ENCODE measurements at places on chromosomes 12 and 14.
A peak's percentile ranks its signal among the peaks of the same experiment; 100 is the strongest.

DNA sequence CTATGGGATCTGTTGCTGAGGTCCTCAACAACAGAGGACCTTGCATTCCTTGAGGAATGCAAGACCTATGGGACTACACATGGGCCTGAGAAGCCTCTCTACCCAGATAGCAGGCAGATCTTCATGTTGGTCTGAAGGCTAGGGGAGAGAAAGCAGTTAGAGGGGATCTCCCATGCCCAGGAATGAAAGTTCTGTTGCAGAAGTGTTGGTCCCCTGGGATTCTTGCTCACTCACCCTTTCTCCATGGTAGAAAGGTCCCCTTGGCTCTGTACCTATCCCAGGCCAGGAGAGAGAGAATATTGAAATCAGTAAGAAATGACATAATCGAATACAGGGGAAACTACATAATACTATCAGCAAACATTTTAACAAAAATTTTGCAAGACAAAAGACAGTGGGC is 16.5 kb upstream of the KLRC1 start:
- no peak for DNase-seq

DNA sequence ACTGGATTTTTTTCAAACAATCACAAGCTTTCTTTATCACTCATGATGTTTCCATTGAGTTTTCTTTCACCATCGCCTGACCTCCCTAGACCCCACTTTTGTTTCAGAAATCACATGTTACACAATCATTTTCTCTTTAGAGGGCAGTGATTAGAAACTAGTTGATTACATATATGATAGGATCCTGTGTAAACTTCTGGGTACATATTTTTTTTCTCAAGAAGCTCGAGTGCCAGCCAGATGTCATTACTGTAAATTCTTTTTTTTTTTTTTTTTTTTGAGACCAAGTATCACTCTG is 62.4 kb upstream of the PSMA6 start:
- DNase-seq = peak; percentile 35

GRCh38 chr14:81480741-81481140 is 52.9 kb downstream of the SEL1L start:
- DNase-seq = no peak

- no peak for DNase-seq
Measured at GRCh38 chr14:54354096-54354495, 42.7 kb upstream of the CDKN3 start.

DNA sequence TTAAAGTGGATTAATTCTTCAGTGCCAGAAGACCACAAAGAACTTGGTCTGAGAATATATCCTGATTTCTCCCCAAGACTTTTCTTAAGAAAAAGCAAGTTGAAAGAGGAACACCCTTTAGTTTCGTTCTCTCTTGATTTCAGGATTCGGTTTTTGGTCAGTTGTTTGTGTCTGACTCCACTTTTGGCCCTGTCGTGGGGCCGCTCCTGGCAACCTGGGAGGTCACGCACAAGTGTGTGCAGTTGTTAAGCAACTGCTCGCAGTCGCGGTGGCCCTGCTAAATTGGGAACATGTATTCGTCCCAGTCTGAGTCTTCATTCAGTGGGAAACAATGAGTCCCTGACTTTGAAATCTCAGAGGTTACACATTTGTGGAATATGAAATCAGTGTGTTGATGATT is 68.7 kb downstream of the RGS6 start:
- no peak for DNase-seq

GRCh38 chr14:20415782-20416206 is 2.5 kb upstream of the TEP1 start:
- peak; percentile 53 for DNase-seq

- peak; percentile 26 for DNase-seq
Measured at GRCh38 chr12:34340534-34341361, 318.5 kb downstream of the ALG10 start.

GRCh38 chr12:107891967-107892366 is 117.5 kb downstream of the ASCL4 start:
- DNase-seq = peak; percentile 3

- peak; percentile 95 for DNase-seq
Measured at GRCh38 chr12:48956279-48957140, 777 bp downstream of the ARF3 start.

GRCh38 chr14:57008534-57008933 is 198.3 kb upstream of the OTX2 start:
- peak; percentile 60 for DNase-seq

GRCh38 chr12:63206909-63207308 is 55.9 kb upstream of the AVPR1A start:
- DNase-seq = no peak

- no peak for DNase-seq
Measured at GRCh38 chr12:76375470-76375869, 27.3 kb upstream of the BBS10 start.

GRCh38 chr12:62888454-62889110 is 46.4 kb downstream of the PPM1H start:
- no peak for DNase-seq

GRCh38 chr12:89206390-89206789 is 145.9 kb downstream of the DUSP6 start:
- DNase-seq = no peak

GRCh38 chr12:115882936-115883335 is 394.6 kb downstream of the MED13L start:
- no peak for DNase-seq

DNA sequence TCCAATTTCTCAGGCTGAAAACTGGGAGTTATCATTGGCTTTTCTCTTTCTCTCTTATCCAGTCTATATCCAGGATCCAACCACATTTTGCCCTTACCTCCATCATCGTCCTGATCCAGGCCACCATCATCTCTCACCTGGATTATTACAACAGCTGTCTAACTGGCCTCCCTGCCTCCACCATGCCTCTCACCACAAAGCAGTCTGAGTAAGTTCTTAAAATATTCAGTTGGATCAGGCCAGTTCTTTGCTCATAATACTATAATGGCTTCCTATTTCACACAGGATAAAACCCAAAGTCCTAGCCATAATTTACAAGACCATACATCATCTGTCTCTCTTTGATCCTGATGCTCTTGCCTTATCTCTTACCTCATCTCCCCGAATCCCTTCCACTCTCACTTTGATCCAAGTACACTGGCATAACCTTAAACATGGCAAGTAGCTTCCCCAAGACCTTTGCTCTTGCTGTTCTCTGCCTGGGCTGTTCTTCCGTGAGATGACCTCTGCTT is 133.4 kb upstream of the RAP1B start:
- no peak for DNase-seq

- no peak for DNase-seq
Measured at GRCh38 chr12:79423560-79423959, 267.2 kb downstream of the PAWR start.

DNA sequence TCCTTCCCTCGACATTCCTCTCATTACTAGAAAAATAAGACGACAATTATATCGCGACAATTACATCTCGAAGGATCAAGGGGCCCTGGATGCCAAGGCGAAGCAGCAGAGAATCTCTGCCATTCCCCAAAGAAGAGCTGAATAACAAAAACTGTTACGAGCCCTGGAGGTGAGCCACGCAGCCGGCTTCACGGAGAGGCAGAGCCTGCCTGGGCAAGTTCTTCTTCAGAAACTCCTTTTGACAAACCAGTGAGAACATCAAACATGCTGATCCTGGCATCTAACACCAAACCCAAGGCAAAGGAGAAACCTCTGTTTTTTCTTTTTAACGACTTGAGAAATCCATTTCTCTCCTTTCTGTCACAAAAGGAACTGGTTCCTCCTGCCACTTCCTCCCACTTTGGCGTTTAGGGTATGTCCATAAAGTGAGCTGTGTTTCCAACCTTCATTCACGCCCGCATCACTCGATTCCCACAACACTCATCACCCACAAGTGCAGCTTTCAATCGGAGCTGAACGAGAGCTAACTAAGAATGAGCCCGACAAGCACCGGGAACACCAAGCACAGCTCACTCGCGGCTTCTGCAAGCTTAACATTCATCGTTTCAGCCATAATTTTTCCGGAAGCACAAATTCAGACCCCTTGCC is 21.5 kb downstream of the CCDC88C start:
- DNase-seq = no peak

DNA sequence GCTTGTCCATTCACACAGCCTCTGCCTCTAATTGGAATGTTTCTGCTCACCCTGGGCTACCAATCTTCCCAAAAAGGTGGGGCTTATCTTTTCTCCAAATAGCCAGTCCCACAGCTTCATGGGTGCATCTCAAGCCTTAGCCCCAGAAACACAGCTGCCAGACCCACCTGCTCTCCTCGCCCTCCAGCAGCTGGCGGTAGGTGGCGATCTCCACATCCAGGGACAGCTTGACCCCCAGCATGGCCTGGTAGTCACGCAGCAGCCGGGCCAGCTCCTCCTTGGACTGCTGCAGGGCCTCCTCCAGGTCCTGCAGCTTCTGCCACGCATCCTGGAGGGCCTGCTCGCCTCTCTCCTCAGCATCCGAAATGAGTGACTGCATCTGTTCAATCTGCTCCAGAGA is 11.1 kb downstream of the KRT77 start:
- peak; percentile 14 for DNase-seq

DNA sequence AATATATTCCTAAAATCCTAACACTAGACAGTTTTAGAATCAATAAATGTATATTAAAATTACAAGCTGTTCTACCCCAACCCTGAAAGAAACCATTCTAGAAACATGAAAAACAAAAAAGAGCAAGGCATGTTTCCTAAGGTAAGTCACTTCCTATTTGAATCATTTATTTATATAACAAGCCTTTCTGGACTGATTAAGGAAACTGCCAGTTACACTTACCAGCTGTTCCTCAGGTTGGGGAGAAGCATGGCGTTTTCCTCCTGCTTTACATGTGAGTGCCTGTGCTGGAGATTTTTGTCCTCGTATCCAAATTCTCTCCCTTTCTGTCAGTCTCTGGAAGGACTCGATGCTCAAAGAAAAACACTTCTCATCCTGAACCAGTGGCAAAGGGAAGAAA is 183.3 kb downstream of the EFCAB11 start:
- no peak for DNase-seq

- DNase-seq = no peak
Measured at GRCh38 chr12:31853977-31854376, 105.2 kb upstream of the RESF1 start.

- no peak for DNase-seq
Measured at GRCh38 chr14:90291699-90292098, 35.3 kb downstream of the PSMC1 start.

GRCh38 chr12:24997496-24997895 is 48.6 kb upstream of the BCAT1 start:
- no peak for DNase-seq

DNA sequence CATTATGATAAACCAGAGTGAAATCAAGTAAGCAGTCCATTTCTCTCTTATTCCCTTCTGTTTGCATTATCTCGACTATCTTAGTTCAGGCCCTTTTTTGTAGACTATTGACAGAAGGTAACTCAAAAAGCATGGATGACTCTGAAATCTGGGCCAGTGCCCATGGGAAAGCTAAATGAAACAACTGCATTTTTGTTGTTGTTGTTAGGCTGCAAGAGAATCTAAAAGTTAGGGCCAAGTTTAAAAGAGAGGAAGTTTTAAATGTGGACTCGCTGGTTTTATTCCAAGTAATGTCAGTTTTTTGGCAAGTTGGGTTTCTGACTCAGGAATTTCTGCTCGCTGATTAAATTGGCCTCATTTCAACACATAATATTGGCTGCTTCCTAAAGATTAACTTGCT is 201.1 kb downstream of the PIK3C2G start:
- no peak for DNase-seq

DNA sequence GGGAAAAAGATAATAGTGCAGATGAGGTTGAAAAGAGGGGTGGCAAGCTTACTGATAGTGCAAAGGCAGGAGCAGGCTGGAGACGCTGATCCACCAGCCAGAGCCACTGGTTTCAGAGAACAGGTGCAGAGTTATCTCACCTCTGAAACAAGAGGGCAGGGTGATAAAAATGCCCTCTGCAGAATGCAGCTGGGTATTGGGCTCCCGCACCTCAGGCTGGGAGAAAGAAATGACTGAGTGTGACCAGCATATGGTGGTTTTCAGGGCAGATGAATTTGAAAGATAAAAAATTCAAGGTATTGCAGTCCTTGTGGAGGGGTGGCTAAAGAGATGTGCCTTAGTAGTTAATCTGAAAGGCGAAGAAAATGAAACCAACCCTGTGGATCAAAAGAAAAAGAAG is 2.9 kb upstream of the TMEM30B start:
- DNase-seq = no peak

GRCh38 chr12:66947119-66947518 is 268.2 kb upstream of the GRIP1 start:
- no peak for DNase-seq

DNA sequence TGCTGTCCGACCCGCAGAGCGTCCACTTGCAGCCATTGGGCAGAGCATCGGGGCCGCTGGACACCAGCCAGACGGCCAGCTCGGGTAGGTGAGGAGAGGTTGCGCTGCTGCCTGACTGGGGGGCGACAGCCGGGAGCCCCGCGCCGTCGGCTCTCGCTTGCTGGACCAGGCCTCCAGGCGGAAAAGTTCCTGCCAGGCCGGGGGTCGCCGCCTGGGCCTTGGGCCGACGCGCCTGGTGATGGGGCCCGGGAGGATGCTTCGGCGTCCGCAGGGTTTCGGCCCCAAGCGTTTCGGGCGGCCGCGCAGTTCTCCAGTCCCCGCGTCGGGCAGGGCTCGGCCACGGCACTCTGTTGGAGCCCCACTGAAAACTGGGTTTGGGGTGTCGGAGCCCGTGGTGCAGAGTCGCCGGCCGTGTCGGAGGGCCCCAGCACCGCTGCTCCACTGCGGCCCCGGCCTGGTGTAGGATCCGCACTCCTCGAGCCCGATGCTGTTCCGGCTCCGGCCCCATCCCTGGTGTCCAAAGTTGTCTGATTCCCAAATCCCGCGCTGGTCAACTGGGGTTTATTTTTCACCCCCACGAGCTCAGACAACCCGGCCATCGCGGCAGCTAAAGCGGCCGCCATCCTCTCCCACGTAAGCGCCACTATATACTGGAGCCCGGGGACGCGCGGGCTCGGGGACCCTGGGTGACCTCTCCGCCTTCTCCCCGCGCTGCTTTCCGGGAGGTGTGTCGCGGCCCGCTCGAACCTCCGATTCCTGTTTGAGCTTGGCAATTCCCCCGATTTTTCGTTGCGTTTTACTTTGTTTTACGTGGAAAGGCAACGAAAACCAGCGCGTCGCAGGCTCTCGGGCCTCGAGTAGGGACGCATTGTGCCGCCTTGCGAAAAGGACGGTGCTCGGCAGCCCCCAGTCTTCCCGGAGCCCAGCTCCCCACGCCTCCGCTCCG is 872 bp downstream of the VSX2 start:
- no peak for DNase-seq

DNA sequence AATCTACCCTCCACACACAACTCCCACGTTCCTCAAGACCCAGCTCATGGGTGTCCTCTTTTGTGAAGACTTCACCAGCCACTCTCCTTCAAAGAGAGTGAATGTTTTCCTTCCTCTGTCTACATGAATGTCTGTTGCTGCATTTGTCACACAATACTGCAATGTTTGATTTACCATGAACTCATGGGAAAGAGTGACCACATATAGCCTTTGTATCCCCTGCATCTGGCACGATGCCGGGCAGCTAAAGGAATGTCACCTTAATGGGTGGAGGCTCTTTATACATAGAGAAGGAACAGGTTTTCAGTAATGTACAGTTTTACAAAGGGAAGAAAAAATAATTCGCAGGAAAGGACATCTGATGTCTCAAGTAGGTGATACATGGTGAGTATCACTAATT is 12.1 kb upstream of the BCDIN3D start:
- no peak for DNase-seq

Data from NCI-H146 (cell line).